NCI-H345 (cell line): ENCODE measurements at places on chromosomes 11 and 22.

DNA sequence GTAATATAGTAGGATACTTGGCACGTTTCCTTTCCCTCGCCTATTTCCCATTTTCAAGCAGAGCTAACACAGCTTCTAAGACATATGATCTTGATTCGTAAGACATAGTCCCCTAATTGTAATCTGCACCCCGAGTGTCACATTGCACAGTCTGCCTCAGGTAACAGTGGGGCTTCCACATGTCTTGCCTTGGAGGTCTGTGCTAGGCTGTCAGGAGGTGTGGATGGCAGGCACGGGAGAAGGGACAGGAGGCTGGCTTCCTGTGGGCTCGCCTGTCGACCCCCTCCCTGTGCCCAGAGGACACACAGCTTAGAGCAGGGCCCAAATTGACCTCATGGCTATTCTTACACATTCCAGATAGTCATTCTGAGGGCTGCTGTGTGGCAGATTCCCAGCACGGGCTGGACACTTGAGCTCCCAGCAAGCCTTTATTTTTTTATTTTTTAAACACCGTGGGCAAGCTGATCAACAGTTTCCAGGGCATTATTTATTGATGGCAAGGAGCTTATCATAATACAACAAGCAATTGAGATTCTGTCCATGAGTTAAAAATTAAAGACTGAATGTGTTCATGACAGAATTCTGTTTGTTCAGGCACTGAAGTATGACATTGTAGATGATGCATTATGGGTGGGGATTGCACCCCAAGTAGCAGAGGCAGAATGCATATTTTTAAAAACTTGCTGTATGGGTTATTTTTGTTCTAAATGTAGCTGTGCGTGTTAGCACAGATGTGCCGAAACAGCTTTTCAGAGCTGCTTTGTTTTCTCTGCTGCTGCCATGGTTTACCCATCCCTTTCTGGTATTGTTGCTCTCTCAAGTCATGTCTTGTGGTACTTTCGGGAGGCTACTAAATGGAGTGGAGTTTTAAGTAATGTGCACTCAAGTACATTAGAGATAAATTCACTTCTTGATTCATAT, 113.0 kb downstream of the ATXN10 start:
- no peak for DNase-seq

DNA sequence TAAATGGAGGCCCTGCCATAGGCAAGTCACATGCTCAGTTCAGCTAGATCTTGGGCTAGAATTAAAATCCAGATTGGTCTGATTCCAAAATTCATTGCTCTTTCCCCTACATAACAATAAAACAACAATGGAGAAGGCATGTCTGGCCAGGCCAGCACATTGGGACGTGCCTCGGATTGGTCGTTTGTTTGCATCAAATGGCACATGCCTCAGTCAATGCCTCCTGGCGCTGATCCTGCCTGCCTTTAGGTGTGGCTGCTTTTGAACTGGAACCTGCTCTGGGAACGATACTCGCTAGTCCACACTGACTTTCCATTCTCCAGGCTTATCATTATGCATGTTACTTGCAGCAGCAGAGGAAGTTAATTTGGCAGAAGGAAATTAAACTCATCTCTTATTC, 322.1 kb downstream of the NELL1 start:
- DNase-seq: peak; percentile 8

- DNase-seq: no peak
Measured at GRCh38 chr11:12088047-12088481, 22.3 kb upstream of the MICAL2 start.

DNA sequence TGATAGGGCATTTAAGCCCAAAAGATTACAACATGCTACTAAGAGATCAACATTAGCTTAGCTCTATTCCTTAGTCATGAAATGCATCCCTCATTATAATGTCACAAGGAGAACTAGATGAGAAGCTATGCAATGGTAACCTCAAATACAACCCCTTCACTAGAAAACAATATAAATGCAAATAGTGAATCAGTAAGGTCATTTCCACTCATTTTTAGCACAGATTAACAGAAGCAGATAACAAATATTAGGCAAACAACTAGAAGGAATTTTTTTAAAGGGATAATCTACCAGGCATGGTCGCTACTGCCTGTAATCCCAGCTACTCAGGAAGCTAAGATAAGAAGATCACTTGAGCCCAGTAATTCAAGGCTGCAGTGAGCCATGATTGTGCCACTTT, 28.2 kb downstream of the SIK3 start:
- no peak for DNase-seq

DNA sequence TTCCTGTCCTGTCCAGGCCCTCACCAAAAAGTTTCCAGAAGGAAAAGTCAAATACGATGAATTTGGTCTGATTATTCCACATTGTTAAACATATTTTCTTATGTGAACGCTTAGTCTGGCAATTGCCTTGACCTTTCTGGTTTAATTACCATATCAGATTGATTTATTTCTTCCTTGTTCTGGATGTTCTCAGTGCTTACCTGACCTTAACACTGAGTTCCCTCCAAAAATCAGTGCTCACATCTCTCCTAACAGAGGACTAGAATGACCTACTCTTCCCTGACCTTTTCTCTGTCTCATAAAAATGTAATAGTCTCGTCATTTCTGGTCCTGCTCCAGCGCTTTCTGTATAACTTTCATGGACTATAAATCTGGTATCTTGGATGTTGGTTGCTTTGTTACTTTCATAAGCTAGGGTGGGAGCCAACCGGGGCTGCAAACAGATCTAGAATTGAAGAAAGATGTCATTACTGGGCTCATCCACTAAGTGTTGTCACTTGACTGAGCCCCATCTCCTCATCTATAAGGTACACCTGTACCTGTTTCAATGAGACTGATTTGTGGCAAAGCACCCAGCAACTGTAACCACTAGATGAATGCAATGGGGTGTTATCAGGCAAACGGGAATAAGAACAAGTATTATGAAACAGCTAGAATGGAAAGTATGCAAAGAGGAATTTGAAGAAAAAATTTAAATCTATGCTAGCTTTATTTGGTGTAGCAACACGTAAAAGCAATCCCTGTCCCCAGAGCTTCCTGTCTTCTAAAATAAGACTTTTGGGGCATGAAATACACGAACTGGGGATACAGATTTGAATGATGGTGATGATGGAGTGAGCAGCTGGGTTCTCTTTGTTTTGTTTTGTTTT, 2.4 kb downstream of the FADS2 start:
- no peak for DNase-seq

DNA sequence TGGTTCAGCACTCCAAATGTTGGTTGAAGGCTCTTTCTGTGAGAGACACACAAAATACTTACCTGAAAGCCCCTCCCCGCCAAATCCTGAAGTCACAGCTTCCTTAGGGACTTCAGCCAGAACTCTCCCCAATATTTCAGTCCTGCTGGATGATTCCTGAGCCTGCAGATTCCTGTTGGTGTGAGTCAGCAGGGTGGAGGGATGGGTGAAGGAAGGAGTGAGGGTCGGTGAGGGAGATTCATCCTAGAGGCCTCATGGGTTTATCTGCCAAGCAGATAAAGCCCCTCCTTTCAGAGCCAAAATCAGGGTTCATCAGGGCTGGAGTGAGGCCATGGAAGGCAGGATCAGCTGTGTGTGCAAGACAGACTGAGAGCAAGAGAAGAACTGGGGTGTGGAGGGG, 37.9 kb downstream of the SMIM38 start:
- DNase-seq: no peak

- no peak for DNase-seq
Measured at GRCh38 chr22:37560608-37561211, 430 bp downstream of the CDC42EP1 start.

DNA sequence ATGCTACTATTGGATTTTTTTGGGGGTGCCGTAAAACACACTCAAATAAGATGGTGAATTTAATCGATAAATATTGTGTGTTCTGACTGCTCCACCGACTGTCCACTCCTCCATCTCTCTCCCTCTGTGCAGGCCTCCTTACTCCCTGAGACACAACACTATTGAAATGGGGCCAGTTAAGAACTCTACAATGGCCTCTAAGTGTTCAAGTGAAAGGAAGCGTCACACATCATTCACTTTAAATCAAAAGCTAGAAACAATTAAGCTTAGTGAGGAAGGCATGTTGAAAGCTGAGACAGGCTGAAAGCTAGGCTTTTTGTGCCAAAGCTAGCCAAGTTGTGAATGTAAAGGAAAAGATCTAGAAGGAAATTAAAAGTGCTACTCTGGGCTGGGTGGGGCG, 156.7 kb downstream of the CTTN start:
- peak; percentile 38 for DNase-seq

DNA sequence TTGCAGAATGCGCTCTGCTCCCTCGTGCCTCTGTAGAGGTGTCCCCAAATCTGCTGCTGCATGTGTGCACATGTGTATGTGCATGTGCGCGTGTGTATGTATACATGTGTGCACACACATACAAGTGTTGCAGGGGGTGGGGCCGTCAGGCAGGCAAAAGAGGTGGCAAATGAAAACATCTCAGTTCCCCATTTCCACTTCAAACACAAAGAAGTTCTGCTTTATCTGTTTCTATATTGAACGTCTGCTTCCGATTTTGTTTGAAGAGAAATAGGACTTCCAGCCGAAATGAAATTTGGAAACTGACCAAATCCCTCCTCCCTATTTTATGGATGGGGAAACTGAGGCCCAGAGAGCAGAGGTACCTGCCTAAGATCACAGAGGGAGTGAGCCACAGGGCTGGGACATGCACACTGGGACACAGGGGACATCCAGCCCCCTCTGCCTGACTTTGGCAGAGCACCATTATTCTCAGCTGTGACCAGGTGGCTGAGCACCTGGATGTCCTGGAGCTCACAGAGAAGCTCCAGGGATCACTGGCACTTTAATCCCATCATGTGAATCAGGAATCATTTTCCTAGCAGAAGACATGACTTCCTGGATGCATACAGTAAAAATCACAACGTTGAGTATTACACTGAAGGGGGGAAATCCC, 41.2 kb upstream of the ALX4 start:
- DNase-seq: no peak

GRCh38 chr11:66879583-66879982, 22.7 kb downstream of the LRFN4 start:
- DNase-seq: no peak

DNA sequence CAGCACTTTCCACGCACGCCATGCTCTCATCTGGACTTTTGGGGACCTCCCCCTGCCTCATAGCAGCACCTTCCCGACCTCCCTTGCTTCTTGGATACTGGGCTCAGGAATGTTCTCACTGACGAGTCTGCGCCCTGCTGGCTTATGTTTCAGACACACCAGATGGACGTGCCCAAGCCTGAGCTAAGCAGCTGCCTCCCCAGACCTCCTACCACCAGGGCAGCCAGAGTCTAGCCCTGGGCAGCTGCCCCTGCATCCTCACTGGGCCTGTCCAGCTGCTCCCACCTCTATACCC, 13.2 kb upstream of the RGL4 start:
- DNase-seq: no peak

GRCh38 chr11:2830886-2831285, 54.7 kb downstream of the CDKN1C start:
- DNase-seq: no peak

DNA sequence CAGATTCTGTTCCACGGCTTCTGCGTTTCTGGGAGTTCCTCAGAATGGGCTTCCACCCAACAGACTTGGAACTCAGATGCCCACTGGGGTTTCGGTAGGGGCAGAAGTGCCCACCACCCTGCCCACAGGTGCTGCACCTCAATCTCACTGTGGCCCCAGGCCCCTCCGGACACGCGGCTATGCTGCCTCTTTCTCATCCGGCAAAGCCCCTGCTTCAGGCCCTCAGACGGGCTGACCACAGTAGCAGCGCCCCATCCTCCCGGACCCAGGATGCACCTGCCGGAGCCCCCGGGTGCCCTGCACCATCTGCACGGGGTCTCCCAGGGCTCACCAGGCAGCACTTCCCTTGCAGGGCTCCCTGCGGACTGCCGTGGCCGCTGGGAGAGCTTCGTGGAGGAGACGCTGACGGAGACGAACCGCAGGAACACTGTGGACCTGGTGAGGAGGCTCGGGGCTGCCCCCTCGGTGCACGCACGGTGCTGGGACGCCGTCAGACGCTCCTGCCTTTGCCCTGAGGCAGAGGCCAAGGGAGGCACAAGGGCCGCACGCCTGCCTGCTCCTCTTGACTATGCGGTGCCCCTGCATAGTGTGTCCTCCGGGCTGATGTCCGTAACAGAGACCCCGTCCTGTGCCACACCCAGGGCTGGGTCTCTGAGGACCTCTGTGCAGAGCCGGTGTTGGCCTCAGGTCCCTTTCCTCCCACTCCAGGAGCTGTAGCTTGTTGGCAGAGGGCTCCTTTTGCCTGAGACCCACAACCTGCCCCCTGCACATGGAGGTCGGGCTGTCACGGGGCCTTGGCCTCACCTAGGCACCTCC, 38.6 kb downstream of the SBF1 start:
- no peak for DNase-seq

GRCh38 chr11:75308986-75309385, 42.5 kb downstream of the ARRB1 start:
- no peak for DNase-seq

- no peak for DNase-seq
Measured at GRCh38 chr22:48068323-48068885, 1306.0 kb downstream of the TBC1D22A start.

GRCh38 chr22:40499209-40499623, 128.8 kb downstream of the SGSM3 start:
- no peak for DNase-seq

DNA sequence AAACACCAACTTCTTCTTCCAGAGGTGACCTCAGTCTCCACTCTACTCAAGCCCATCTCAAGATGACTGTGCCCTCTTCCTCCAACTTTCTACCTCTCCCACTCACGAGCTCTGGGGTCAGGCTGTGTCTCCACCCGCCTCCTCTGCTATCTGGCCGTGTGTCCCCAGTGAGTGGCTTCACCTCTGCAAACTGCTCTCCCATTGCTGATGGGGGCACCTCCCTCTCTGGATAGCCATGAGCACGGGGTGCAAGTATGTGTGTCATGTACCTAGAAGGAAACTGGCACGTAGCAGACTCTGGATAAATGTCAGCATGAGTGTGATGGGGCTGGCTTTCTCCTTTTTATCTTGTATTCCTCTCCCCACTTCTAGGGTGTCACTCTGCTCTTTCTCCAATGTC, 18.3 kb upstream of the RAC2 start:
- DNase-seq: no peak

GRCh38 chr11:14634813-14635212, 8.8 kb upstream of the PDE3B start:
- no peak for DNase-seq

- DNase-seq: no peak
Measured at GRCh38 chr11:64608636-64609035, 17.6 kb downstream of the SLC22A12 start.

DNA sequence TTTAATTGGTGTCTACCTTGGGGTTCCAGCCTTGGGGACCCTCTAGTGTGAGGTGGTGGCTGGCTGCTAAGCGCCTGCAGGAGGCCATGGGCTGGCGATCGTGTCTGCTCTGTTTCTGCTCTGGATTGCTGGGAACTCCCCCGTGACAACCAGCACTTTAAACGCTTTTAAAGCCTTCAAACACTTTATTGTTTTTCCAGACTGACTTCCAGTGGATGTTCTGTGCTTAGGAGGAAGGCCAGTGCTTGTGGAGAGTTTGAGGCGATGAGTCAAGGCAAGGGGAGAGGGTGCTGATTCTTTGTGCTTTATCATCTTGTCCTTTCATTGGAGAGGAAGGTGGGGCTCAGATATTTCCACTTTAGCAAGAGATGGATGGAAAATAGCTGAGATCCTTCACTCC, 81.6 kb downstream of the FLI1 start:
- no peak for DNase-seq

- DNase-seq: peak; percentile 4
Measured at GRCh38 chr11:66956689-66957290, 1.4 kb downstream of the PC start.

GRCh38 chr11:28346209-28346608, 238.0 kb downstream of the METTL15 start:
- DNase-seq: no peak

- DNase-seq: peak; percentile 13
Measured at GRCh38 chr22:40855979-40856512, 393 bp downstream of the ST13 start.
